BJ (cell line): ENCODE measurements at places on chromosomes 12 and 14. TPM values are rescaled to one million over a fixed set of nuclear protein-coding genes. Genes with fewer than 3 reads are reported as not detected.

The PSEN1 gene
- polyA plus RNA-seq = 15.8 and 23.0 TPM in 2 replicates

The PLBD1 gene
- polyA plus RNA-seq = 0.38 and 0.51 TPM in 2 replicates

The DACT1 gene
- 17.8 and 18.8 TPM in 2 replicates for polyA plus RNA-seq

The GRIN2B gene
- not detected in 2 replicates for polyA plus RNA-seq
